ENCODE measurements at places on chromosomes 3 and 15.

DNA sequence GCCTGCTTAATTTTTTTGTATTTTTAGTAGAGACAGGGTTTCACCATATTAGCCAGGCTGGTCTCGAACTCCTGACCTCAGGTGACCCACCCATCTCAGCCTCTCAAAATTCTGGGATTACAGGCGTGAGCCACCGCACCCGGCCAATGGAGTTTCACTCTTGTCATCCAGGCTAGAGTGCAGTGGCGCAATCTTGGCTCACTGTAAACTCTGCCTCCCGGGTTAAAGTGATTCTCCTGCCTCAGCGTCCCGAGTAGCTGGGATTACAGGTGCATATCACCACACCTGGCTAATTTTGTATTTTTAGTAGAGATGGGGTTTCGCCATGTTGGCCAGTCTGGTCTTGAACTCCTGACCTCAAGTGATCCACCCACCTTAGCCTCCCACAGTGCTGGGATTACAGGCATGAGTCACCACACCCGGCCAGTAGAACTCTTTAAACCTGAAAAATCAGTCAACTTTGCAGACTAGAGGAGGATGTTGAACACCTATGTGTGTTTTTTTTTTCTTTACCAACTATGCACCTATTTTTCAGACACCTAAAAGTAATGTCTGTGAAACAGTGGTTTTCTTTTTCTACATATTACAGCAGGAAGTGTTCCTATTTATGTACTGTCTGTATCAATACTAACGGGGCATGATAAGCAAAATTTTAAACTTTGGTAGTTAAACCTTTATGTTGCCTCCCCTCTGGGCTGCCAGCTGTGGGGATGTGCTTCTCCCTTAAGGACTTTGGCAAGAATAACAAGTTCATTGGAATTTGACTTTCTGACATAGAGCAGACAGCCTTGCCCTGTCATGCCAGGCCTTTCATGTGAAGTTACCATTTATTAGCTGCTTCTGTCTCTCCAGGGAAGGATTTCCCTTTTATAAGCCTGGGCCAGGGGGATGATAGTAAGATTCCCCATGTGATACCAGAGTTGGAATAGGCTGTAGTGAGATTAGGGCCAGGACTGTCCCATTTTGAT, 8.1 kb downstream of the ARIH2 start:
- DNase-seq, result no peak

DNA sequence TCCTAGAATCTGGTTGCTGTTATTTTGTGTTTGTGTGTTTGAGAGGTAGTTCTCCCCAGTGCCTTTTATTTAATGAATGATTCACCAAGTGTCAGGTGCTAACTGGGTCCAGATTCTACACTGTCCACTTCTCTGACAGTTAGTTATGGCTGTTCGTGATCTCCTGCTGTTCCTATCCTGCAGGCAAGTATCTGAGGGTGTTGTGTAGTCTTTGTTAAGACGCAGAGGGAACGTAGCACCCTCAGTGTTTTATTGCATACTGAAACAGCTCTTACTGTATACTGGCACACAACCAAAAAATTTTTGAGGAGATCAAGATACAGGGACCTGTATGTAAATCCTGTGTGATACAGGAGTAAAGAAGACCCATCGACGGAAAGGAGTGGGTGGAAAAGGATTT, 1271.3 kb downstream of the ROBO1 start:
- DNase-seq, result no peak

DNA sequence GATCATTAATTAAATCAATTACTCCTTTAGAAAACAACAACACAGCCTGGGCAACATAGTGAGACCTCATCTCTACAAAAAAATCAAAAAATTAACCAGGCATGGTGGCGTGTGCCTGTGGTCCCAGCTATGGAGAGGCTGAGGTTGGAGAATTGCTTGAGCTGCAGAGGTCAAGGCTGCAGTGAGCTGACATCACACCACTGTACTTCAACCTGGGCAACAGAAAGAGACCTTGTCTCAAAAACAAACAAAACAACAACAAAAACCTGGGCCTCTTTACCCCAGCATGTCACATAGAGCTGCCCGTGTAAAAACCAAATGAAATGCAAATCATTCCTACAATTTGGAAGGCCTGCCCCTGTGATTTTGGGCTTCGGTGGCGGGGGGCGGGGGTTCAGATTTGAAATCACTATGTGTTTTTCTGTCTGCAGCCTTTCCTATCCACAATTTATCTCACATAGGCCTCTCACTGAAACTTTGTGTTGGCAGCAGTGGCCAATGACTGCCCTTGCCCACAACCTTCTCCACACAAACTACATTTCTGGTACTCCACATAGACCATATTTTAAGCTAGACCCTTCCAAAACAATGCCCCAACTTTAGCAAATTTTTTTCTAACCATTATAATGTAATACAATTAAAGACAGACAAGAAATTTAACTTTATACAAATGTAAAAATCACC, 6.5 kb downstream of the ADAM10 start:
- no peak for DNase-seq

GRCh38 chr3:60217156-60217911, 1033.9 kb downstream of the FHIT start:
- DNase-seq, result no peak

DNA sequence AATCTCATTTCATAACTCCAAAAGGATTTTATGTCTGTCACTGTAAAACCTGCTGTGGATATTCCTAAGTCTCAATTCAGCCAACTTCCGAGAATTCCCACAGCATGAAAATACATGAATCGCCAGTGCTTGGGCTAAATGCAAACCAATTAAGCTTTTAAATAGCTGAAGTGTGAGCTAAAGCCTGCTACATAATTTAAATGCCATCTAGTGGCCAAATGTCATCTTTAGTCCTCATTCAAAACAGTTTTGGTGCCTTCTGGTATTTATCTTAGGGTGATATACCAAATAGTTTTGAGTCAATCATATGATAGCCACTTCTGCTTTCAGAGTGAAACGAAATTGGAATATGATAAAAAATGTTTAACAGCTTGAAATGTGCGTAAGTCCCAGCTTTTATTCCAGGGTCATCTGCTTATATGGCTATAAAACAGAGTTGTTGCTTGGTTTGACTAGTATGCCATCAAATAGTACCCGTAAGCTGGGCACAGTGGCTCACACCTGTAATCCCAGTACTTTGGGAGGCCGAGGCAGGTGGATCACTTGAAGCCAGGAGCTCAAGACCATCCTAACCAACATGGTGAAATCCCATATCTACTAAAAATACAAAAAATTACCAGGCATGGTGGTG, 41.8 kb upstream of the CCNL1 start:
- no peak for DNase-seq

- DNase-seq, result no peak
Measured at GRCh38 chr3:12627370-12627769, 36.5 kb downstream of the RAF1 start.

GRCh38 chr3:135762188-135762856, 203.2 kb upstream of the PPP2R3A start:
- DNase-seq, result no peak

DNA sequence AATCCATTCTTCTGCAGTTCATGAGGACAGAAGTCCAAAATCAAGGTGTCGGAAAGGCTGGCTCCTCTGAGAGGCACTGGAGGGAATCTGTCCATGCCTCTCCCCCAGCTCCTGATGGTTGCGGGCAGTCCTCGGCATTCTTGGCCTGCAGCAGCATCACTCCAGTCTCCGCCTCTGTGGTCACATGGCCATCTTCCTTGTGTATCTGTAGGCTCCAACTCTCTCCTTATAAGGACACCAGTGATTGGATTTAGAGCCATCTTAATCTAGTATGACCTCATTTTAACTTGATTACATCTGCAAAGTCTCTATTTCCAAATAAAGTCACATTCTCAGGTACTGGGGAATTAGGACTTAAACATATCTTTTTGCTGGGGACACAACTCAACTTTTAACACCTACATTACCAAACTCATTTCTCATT, 56.0 kb upstream of the FLNB start:
- DNase-seq, result no peak

DNA sequence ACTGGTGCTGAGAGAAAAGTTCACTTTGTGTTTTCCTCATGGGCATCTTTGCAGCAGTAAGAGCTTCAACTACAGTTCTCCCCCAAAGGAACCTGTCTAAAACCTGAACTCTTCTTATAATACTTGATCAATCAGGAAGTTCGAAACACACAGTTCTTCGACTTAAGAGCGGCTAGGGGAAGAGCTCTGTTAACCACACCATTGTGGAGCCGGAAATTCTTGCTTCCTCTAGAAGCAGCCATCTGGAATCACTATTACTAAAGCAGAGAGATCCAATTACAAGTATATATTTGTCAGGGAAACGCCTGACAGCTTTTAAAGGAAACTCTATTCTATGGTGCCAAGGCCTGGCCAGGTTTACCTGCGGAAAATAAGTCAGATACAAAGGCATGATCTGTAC, 337.3 kb upstream of the CBLB start:
- no peak for DNase-seq

GRCh38 chr15:96160800-96161199, 169.7 kb upstream of the NR2F2 start:
- DNase-seq, result no peak

- no peak for DNase-seq
Measured at GRCh38 chr3:144079634-144080033, 108.0 kb downstream of the DIPK2A start.

- DNase-seq, result no peak
Measured at GRCh38 chr3:57826952-57827723, 71.0 kb downstream of the SLMAP start.

GRCh38 chr3:166498446-166498845, 661.2 kb upstream of the BCHE start:
- DNase-seq, result no peak

DNA sequence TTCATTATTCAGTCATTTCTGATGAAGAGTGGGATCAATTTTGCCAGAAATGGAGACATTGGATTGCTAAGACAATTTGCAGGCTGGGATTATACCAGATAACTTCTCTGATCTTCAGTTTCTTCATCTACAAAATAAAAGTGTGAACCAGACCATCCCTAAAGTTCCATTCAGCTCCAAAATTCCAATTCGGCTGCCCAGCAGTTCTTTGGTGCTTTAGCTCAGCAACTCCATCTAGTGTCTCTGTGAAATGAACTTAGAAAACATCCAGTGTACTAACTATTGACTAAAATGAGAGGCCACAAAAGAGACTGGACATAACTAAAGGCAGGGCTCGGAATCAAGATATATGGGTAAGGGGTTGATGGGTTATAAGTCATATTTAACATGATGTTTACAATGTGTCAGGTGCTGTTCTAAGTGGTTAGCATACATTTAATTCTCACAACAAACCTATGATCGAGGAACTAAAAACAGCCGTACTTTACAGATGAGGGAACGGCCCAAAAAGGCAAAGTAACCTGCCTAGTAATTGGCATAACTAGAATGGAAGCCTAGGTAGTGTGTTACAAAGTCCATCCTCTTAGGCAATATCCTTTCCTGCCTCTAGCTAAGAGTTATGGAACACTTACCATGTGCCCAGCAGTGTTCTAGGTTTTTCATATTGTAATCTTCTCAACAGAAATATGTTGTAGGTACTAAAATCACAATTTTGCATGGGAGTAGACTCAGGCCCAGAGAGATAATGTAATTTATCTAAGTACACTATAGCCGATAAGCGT, 17.0 kb downstream of the THAP10 start:
- DNase-seq, result no peak

- no peak for DNase-seq
Measured at GRCh38 chr15:85331655-85332285, 48.6 kb upstream of the AKAP13 start.

DNA sequence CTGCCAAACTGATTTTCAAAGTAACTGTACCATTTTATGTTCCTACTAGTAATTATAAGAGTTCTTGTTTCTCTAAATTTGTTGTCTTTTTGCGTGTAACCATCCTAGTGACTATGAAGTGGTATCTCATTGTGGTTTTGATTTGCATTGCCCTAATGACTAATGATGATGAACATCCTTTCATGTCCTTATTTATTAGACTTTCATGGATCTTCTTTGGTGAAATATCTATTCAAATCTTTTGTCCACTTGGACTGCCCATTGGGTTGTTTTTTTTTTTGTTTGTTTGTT, 3.6 kb downstream of the OXSR1 start:
- DNase-seq, result no peak

GRCh38 chr3:120101624-120102023, 7.4 kb upstream of the GSK3B start:
- DNase-seq, result no peak

DNA sequence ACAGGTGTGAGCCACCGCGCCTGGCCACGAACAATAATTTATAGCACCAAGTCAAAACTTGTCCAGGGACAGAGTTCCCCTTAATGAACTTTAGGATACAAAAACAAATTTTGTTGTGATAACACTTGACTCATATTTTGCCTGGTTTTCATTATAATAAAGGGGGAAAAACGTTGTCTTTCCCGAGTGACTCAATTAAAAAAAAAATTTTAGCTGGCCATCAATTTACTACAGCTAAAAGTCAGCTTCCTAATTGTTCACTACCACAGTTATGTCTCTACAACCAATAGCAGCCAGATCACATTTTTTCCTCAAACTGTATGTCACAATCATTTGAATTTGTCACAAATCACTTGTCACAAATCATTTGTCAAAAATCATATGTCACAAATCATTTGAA, 116.0 kb downstream of the P3H2 start:
- DNase-seq, result no peak

DNA sequence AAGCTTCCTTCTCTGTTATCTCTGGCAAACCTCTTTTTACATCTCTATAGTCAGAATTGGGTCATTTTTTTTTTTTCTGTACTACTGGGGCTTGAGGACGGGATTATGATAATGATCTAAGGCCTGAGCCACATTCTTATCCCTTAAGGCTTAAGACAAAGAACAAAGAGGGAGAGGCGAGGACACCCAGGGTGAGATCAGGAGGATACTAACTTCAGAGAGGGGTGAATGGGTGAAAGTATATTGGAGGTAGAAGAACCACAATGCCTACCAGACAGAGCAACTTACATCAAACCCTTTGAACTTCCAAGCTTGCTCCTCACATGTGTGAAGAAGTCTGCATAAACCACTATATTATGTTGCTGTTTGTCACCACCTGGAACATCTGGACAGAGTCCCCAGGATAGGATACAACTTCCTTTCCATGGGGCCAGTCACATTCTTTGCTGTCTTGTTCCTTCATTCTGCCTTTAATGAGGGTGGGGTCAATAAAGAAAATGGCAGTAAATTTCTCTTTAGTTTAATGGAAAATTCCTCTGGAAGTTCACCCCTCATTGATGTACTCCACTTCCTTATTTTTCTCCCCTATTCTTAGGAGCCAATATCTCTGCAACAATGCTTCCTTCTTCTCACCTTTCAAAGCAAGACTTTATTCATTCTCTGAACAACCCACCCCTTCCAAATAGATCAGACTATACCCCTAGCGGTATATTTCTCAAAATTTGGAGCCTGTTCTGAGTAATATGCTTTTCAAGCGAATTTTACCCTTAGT, 9.1 kb upstream of the PDCD6IP start:
- no peak for DNase-seq

DNA sequence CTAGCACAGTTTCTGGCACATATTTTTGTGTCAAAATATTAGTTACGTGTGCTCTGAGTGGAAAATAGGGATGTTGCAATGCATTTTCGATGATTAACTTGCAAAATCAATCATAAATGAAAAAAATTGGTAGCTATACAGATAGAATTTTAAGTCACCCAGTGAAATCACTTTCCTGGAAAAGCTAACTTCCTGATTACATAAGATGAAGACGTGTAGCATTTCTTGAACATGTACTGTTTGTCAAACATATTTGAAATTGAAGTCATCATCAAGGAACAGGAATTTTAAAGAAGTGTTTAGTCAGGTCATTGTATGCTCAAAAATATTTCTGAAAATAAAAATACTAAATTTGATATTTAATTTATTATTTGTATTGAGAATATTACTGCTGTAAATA, 977.7 kb downstream of the PLOD2 start:
- no peak for DNase-seq

- DNase-seq, result peak; percentile 23
Measured at GRCh38 chr15:93035953-93036810, 52.8 kb downstream of the RGMA start.

GRCh38 chr15:51288143-51289065, 50.0 kb downstream of the CYP19A1 start:
- DNase-seq, result no peak

Data from stimulated activated CD4-positive, alpha-beta T cell treated with anti-CD3 and anti-CD28 coated beads, TNF-alpha, amount 100 ng/mL, for 24 hours (primary cell).